ENCODE measurements at places on chromosomes 13 and 19. TPM values are rescaled to one million over a fixed set of nuclear protein-coding genes. Genes with fewer than 3 reads are reported as not detected.
A peak's percentile ranks its signal among the peaks of the same experiment; 100 is the strongest.

DNA sequence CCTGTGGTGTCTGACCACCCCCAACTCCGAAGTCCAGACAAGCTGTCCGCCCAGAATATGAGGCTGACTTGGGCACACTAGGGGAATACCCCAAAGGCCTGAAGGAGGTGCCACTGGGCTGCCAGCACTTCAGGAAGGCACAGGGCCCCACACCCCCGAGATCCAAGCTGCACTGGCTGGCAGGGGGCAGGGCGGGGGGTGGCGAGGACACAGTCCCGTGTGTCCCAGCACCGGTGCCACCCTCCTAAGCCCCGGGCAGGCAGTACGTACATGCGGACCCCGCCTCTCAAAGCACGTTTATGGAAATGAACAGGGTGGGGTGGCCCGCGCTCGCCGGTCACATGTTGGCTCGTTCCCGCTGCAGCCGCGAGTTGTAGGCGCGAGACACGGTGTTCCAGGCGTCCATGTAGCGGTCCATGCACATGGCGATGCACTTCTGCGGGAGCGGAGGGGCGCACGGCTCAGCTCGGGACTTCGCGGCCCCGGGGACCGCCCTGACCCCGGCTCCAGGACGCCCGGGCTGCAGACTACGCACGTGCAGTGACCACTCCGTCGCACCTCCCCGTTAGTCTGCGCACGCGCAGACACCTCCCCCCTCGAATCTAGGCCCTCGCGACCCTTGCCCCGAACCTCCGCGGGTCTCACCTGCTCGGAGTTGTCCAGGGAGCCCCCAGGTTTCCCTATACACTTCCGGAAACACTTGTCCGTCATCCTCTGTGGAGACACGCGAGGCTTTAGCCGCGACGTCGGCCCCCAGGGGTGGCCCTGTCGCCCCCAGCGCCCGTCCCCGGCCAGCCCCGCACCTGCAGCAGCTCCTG is 566 bp downstream of the TIMM13 start:
- DNase-seq, result peak; percentile 61

DNA sequence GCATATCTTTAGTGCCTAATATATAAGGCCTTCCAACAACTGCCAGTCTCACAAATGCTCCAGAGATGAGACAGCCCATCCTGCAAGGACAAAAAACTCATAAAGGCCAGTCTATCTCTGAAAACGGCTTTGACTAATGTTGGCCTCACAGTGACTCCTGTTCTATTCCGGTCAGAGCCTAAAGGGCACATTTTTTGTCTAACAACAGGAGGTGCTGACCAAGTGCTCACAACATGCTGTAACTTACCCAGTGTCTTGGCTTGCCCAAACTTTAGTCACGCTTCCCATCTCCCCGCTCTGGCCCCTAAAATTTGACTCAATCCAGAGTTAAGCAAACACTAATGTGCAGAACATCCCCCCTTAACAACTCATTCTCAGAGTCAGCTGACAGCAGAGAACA is 1411.2 kb upstream of the MIR17HG start:
- no peak for DNase-seq

DNA sequence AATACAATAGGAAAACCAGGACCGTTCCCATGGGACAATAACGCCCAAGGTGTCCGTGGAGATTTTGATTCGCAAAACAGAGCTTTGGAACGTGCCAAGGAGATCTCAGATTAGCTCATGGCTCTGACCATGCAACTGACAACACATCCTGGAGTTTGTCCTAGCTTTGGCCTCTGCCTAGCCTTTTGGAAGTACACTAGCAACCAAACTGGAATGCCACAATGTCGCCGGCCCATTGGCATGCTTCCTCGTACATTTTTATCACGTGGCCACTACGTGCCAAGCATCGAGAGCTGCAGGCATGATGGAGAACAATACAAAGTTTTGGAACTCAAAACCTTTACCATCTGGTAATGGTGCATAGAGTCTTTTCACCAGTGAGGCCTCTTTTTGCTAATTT is 256.5 kb downstream of the DCLK1 start:
- DNase-seq, result peak; percentile 30

DNA sequence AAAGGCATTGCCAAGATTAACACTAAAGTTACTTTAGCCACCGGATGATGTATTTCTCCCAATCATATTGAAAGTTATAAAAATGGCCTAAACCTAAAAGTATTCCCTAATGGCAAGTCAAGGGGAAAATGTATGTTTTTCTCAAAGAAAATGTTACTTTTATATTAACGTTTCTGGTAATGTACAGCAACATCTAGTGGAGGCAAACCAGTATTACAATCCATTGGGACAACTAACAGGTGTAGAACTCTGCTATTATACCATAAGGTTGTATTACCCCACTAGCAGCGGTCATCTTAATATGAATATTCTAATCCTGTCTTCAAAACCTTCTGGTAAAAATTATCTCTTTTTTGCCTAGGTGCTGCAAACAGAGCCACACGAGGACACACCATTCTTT is 69.2 kb downstream of the ZNF100 start:
- DNase-seq, result no peak

GRCh38 chr13:74438901-74439300 is 304.7 kb upstream of the KLF12 start:
- no peak for DNase-seq

- no peak for DNase-seq
Measured at GRCh38 chr13:44756276-44756810, 180.2 kb upstream of the TSC22D1 start.

DNA sequence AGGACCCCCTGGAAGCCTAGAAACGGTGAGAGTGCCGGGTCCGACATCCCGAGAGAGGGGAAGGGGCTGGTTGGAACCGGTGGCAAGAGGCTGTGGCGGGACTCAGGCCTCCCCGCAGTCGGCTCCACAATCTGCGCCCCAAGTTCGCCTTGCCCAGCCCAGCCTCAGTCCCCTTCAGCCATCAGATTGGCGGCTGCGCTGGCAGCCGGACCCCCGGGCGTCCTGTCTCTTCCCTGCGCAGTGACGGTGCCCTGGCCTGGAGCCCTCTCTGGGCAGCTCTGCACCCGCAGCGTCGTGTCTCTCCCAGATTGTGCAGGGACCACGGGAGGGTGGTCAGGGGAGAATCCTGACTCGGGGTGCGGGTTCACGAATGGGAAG is 315 bp downstream of the ZNF492 start:
- DNase-seq, result peak; percentile 25

DNA sequence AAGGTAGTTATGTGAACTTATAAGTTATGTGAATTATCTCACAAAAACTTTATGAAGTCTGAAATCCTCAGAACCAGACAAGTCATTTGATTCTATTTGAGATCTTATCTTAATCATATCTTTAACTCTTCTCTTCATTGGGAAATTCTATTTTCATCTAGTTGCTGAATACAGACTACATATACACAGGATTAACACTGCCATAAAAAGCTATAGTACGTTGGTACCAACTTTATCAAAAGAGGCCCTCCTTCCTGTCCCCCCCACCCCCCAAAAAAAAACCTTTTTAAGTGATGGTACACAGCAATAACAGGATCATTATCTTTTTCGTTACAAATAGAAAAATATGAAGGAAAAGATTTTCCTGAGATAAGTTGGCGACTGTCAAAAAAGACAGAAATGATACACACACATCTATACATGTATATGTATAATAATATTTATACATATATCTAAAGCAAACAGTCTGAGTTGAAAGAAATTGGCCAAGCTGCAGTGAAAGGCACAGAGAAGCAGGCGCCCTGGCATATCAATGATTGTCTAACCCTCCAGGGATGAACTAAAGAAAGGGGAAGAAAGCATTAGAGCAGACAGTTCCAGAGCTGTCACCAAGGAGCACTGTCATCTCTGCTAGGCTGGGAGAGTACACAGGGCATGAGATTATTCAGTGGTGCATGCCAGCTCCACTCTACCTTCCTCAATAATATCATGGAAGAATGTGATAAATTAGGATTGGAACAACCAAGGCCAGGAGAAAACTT is 116.7 kb downstream of the KLF12 start:
- DNase-seq, result no peak

DNA sequence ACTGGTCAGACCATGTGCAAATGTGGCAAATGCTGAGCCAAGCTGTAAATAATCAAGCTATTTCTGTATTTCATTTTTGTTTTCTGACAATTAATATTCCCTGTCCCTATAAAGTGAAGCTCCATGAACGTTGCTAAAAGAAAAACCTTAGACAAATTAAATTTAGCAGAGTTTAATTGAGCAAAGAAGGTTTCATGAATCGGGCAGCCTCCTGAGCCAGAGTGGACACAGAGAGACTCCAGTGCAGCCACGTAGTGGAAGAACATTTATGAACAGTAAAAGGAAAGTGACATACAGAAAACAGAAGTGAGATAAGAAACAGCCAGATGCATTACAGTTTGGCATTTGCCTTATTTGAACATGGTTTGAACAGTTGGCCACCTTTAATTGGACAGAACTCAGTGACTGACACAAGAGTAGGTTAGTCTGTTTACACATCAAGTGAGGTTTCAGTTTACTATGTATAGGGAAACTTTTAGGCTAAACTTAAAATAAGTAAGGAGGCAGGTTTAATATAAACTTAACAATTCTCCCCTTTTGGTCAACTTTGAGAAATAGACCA is 69.7 kb downstream of the UFM1 start:
- no peak for DNase-seq

GRCh38 chr19:48490981-48491792 is 20.4 kb downstream of the LMTK3 start:
- DNase-seq, result no peak

GRCh38 chr13:36377826-36378468 is 31.8 kb upstream of the SPART start:
- no peak for DNase-seq

- DNase-seq, result no peak
Measured at GRCh38 chr13:26400545-26400944, 146.6 kb downstream of the CDK8 start.

- DNase-seq, result peak; percentile 67
Measured at GRCh38 chr19:49355909-49356353, 6.3 kb downstream of the TEAD2 start.

DNA sequence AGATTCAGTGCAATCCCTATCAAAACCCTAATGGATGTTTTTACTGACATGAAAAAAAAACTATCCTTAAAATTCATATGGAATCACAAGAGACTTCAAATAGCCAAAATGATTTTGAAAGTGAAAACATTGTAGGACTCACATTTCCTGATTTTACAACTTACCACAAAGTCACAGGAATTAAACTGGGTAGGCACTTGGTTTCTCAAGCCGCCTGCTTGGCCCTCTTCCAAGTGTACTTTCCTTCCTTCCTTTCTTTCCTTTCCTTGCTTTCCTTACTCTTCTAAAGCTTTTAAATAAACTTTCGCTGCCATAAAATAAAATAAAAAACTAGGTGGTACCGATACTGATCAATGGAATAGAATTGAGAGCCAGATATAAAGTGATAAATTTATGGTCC is 21.0 kb upstream of the CD33 start:
- DNase-seq, result no peak

DNA sequence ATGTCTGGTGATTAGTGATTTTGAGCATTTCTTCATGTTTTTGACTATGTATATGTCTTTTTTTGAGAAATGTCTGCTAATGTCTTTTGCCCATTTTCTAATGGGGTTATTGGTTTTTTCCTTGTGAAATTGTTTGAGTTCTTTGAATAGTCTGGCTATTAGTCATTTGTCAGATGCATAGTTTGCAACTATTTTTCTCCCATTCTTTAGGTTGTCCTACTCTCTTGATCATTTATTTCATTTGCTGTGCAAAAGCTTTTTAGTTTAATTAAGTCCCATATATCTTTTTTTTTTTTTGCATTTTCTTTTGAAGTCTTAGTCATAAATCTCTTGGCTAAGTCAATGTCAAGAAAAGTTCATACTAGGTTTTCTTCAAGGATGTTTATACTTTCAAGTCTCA is 449.8 kb downstream of the DACH1 start:
- DNase-seq, result no peak

The LRRC4B gene
- 1.4 TPM for total RNA-seq

The LILRA1 gene
- total RNA-seq, result 0.86 TPM

The TMEM145 gene
- 0.50 TPM for total RNA-seq

The IGLON5 gene
- 0.16 TPM for total RNA-seq

The CDX2 gene
- total RNA-seq, result not detected

The CFAP97D2 gene
- total RNA-seq, result not detected

The ANKRD27 gene
- 26.9 TPM for total RNA-seq

The COQ8B gene
- 32.0 TPM for total RNA-seq
